ENCODE measurements at places on chromosomes 7 and 10.

- DNase-seq: no peak
Observed at GRCh38 chr10:102537367-102537766, 33.6 kb downstream of the SUFU start.

DNA sequence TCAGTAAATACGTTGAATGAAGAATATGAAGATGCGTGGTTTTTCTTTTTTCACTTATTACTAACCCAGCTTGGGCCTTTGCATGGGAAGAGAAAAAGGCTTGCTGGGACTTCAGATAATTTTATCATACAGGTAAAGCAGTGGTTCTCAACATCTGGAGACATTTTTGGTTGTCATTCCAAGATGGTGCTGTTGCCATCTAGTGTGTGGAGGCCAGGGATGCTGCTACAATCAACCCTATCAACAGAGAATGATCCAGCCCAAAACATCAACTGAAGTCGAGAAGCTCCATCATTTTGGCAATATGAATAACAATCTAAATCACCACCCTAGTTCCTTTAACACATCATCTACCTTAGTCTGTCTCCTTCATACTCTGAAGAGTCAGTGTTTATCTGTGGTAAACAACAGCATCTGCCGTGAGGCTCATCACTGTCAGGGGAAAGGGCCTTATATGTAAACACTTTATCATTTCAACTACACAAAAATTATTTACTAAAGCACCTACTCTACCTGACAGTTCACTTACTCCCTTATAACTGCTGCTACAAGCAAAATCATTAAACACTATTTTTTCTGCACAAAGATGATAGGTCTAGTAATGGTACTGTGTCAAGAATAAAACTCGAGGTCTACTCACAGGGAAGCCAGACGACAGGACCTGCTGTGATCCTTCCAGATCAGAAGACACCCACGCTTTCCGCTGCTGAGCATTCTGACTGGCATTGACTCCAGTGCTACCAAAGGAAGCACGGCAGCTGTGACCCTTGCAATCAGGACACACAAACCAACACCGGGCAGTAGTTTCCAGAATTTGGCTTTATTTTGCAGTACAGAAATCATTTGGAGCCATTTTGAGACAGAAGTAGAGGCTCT lies 48.6 kb downstream of the GDI2 start:
- no peak for DNase-seq

GRCh38 chr10:78707745-78708144 lies 361.0 kb upstream of the ZMIZ1 start:
- DNase-seq: no peak

DNA sequence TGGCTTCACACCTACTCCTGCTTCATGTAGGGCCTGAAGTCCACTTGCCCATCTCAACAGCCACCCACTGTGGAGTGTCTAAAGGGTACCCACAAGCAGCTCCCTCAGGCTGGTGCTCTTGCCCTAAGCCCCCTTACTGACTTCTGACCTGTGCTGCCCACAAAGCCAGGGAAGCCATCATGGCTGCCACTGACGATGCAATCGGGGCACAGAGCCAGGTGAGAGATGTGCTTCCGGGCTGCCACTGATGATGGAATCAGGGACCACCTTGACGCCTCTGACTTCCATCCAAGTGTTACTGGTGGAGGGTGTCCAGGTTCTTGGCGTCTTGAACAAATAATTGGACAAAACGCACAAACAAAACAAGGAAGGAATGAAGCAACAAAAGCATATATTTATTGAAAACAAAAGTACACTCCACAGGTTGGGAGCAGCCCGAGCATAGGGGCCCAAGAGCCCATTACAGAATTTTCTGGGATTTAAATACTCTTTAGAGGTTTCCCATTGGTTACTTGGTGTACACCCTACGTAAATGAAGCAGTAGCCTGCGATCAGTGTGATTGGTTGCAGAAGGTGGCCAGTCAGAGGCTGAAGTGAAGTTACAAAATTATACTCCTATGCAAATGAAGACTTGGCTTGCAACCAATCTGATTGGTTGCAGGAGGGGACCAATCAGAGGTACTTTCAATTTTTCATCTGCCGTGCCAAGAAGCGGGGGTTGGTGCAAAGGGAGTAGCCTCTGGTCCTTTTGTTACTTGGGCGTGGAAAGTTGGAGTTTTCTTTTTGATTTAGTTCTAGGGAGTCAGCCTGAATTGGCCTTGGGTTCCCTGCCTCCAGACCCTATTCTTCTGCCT lies 4.5 kb downstream of the CPA2 start:
- no peak for DNase-seq

DNA sequence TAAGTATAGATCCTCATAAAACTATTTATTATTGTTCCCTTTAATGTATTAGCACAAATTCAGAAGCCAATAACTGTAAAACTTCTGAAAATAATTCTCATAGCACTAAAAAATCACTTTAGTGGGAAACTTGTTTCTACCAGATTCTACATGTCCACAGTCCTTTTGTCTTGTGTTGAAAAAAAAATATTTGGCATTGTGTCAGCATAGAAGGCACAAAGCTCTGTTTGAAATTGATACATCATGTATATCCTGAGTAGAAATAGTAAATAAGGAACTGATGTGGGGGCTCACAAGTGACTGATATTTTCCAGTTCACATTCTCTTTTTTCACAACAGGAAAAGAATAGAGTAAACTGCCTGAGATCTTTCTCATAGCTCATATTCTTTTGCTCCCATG lies 134.6 kb downstream of the GRM3 start:
- DNase-seq: no peak

- peak; percentile 46 for DNase-seq
Observed at GRCh38 chr10:114320249-114321116, 81.4 kb downstream of the VWA2 start.

DNA sequence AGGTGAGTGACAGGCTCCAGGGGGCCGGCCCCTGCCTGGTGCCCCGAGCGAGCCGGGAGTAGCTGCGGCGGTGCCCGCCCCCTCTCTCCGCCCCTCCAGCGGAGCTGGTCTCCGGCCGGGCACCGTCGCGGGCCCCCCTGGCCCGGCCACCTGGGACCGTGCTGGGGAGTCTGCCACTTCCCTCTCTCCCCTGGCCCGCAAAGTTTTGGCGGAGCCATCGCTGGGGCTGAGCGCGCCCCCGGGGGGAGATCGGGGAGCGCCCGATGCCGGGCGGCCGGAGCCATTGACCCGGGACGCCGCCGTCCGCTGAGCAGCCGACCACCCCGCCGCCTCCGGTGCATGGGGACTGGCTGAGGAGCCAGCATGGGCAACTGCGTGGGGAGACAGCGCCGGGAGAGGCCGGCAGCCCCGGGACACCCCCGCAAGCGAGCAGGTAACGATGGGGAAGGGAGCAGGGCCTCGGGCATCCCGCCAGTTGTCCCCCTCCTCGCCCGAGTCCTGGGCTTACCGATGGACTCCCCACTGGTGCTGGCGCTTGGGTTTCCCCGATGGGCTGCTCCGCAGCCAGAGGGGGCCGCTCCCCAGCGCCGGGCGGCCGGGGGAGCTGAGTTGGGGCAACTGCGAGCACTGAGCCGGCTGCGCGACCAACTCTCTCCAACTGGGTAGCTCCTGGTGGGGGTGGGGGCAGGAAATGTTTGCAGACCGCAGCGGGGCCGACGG lies at the start of gene UBTD1:
UBTD1 (plus strand) TSS at position 84 of the 720 bp plus-strand sequence; CDS start at position 364, 280 bp downstream.
- DNase-seq: peak; percentile 68

GRCh38 chr10:8075282-8076260 lies 21.1 kb downstream of the GATA3 start:
- DNase-seq: no peak

DNA sequence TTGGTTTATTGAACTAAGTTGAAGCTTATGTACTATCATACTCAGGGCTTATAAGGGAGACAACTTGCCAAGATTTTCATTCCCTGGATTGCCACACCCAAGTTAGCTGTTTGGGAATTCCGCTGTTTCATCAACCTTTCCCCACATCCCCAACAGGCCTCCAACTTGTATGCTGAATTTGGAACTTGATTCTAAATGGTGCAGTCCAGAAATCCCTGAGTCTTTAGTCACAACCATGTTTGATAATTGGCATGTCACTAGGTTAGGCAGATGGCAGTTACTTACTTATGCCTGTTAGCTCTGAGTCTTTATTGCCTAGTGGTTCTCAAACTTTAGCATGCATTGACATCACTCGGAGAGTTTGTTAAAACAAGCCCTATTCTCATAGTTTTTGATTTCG lies 135.4 kb upstream of the PRPS1L1 start:
- DNase-seq: no peak

GRCh38 chr10:125466685-125467084 lies 216.3 kb downstream of the TEX36 start:
- DNase-seq: no peak

- DNase-seq: no peak
Observed at GRCh38 chr7:90788052-90788451, 191.9 kb downstream of the CDK14 start.

- DNase-seq: no peak
Observed at GRCh38 chr10:126434235-126434634, 46.0 kb upstream of the ADAM12 start.

- no peak for DNase-seq
Observed at GRCh38 chr7:37815671-37816371, 32.6 kb upstream of the NME8 start.

DNA sequence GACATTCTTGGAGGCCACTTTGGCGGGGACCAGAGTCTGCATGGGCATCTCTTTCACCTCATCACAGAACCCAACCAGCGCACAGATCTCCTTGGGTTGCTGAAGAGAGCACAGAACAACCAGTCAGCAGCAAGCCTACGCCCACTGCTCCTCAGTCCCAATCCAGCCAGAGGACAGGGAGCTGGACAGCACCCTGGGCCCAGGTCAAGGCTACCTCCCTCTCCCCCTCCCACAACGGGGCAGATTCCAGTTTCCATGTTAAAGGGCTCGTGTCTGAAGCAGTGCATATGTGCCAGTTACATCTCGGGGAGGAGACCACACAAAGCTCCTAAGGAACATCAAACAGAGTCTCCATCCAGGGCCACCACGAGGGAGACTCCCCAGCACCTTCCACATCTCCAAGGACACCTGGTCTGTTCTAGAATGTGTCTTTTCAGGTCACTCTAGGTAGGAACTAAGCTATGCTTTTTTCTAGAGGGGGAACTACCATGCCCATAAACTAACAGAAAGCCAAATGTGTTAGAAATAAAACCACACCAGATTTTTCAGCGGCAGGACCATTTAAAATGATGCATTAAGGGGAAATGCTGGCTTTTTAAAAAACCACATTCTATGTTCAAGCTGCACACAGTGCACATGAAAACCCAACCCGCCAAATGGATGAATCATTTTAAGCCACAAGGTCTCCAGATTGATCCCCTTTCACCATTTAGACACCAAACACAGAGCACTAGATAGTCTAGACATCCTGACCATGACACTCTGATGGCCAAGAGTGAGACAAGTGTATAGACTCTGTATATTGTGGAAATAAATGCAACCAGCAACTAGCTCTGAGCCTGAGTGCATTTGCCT lies 28.9 kb downstream of the PSAP start:
- no peak for DNase-seq

- no peak for DNase-seq
Observed at GRCh38 chr10:12448729-12449391, 99.5 kb downstream of the CAMK1D start.

GRCh38 chr10:49055221-49055849 lies 60.0 kb downstream of the VSTM4 start:
- DNase-seq: no peak

DNA sequence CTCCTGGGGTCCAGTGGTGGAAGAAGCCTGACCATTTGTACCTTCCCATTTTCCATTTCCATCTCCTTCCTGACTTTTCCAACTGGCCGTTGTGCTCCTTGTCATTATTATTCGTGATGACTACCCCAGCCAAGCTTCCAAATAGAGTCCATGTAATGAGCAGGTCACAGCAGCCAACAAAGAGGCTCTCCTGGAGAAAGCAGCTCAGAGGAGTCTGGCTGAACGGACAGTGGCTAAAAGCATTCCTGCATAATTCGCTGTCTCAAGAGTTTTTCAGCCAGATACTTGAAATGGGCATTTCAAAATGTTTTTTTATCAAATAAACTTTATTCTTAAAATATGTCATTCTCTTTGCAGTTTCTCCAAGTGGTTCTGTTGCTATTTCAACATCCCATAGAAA lies 458.6 kb downstream of the INHBA start:
- no peak for DNase-seq

DNA sequence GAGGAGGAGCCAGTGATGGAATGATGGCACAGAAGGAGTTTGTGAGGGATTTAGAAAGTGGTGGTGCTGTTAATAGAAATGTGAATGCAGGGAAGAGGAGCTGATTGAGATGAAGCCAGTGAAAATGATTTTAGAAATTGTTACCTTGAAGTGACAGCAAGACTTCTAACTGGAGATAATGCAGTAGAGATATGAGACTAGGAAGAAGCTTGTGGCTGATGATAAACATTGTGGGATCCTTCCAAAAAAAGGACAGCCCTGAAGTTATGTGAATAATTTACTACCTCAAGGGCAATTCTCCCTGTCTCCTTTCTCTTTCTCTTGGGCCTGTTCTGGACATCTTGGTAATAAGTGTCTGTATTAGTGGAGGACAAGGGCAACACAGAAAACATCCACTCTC lies 138.6 kb downstream of the LSMEM1 start:
- no peak for DNase-seq

GRCh38 chr10:51602326-51602725 lies 97.1 kb downstream of the CSTF2T start:
- DNase-seq: no peak

DNA sequence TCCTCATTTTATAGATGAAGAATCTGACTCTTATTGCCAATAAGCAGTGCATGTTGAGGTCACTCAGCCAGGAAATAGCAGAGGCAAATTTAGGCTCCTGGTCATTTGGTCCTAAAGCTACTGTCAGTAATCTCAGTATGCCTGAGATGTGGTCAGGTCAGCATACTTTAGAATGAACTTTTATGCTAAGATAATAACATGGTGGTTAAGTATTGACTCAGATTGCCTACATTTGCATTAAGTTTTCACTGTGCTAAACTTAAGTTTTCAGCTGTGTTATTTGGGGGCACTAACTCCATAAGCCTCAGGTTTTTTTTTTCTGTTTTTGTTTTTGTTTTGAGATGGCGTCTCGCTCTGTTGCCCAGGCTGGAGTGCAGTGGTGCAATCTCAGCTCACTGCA lies 35.9 kb upstream of the CCSER2 start:
- DNase-seq: no peak

DNA sequence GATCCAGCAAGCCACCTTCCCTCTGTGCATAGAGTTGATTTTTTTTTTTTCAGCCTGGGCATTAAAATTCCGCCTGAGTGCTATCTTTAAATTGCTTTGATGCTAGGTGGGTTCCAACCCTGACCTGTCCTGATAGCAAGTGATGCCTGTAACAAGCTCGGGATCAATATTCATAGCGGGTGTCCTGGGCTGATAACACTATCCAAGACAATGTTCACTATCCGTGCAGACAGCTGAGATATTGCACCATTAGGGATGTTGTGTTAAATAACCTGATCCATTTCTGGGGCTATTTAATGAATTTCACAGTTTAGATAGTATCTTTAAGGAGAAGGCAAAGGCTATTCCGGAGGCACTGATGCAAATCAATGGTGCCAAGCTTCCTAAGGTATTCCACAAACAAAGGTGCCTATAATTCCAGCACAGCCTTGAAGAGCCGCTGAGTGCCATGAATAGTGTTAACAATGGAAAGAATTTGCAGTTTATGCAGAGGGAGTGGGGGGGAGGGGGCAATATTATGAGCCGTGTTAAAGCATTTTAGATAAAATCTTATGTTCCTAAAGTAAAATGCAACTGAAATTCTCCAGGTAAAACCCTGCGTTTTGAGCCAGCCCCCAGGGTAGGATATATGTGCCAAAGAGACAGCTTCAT lies 4.2 kb upstream of the NKX1-2 start:
- DNase-seq: no peak

- DNase-seq: no peak
Observed at GRCh38 chr10:4765428-4765827, 60.6 kb upstream of the AKR1E2 start.

All from left ventricle myocardium superior (tissue), 1 donor.